ENCODE measurements at places on chromosomes 5 and 9.

DNA sequence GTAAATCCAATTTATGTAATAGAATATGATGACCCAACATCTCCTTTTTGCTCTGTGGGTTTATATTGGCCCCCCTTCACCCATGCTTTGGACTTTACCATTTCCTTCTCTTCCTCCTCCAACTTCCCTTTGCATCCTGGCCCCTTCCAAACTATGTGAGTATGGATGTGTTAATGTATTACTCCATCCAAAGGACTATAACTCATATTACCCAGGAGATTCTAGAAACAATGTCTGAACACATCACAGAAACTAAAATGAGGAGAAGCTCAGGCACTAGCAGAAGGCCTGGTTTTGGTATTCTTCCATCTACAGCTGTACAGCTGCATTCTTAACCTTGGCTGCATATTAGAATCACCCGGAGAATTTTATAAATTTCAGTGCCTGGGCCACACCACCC, 110.7 kb downstream of the PDE4D start:
- no peak for DNase-seq

DNA sequence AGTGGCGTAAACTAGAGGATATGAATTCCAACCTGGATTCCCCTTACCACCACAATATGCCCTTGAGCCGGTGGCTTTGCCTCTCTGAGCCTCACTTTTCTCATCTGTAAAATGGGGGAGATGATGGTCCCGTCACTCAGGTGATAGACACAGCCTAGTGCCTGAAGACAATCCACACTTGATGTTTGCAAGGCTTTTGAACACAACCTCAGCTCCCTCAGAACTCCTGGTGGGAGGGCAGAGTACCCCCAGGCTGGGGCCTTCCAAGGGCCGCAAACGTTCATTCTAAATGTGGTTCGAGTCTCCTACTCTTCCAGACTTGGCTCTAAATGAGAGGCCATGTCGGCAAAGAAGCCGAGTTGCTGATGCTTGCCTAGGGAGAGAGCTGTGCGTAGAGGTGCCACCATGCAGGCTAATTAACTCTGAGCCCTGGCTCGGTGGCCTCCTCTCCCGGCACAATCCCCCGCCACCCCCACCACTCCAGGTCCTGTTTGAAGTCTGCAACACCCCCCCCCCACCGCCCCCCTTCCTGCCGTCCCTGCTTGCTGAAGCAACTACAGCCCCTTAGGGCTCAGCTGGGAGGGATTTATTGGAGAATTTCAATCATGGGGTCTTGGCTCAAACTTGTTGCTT, 97.7 kb upstream of the LMX1B start:
- no peak for DNase-seq

GRCh38 chr9:108100571-108100970, 611.0 kb upstream of the KLF4 start:
- DNase-seq = no peak

GRCh38 chr9:135985459-135985774, 24.2 kb upstream of the UBAC1 start:
- no peak for DNase-seq

DNA sequence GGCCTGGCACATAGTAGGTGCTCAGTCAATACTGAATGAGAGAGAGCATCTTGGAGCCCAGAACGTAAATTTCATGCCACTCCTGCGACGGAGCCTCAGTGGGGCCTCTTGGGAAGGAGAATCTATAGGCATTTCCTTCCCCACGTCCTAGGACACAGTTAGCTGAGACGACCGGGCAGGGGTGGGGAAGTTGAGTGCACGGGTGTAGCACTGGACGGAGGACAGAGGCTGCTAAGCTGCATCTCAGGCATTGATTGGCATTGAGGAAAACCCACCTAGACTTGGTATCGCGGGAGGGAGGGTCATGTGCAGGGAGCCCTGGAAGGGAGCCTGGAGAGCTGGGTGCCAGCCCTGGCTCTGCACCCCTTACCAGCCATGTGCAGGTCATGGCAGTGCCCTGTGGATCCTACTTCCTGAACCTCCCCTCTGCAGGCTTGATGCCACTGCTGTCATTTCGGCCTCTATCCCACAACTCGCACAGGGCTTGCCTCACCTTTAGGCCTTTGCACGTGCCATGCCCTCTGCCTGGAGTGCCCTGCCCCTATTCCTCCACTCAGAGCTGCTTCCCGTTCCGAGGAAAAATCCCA, 25.6 kb downstream of the NEK6 start:
- DNase-seq = no peak

- DNase-seq = no peak
These were observed 99.1 kb downstream of the SNX18 start for GRCh38 chr5:54616518-54617220.

DNA sequence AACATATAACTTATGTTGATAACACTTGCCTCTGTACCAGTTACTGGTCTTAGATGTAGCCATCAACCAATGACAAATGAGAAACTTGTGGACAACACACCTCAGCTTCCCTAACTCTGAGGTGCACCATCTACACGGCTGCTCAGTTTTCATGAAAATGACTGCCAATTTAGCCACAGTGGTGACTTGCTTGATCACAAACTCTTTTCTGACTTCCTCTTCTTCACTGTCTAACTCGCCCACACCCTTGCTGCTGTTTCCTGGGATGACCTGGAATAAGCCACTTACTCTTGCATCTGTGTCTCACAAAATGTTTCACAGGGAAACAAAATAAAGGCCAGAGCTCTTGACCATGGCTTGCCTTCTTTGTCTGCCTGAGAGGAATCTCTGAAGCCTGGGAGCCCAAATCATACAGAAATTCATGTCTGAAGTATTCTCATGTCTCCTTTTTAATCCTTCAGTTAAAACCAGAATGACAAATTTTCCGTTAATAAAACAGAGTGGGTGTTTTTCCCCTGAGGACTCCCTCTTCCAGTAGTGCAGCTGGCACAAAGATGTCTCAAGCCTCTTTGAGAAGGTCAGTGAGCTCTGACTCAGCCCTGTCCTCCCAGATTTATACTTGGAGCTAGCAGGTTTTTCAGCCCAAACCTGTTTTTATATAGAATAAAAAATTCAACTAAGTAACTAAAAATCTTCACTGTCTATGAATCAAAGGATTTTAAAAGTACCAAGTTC, 126.5 kb upstream of the PAM start:
- DNase-seq = no peak
